ENCODE measurements at places on chromosomes 1 and 21.

- no peak for DNase-seq
Measured at GRCh38 chr1:35555212-35555584, 2.0 kb downstream of the KIAA0319L start.

DNA sequence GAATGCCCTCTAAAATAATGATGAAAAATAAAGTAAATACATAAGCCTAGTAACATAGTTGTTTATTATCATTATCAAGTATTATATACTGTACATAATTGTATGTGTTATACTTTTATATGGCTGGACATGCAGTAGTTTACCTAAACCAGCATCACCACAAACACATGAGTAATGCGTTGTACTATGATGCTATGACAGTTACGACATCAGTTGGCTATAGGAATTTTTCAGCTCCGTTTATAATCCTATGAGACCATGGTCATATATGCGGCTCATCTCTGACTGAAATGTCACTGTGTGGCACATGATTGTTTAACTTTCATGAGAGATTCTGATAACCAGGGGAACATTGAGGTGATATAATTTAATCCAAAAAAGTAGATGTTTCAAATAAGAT is 352.1 kb downstream of the ST6GALNAC3 start:
- DNase-seq = no peak

DNA sequence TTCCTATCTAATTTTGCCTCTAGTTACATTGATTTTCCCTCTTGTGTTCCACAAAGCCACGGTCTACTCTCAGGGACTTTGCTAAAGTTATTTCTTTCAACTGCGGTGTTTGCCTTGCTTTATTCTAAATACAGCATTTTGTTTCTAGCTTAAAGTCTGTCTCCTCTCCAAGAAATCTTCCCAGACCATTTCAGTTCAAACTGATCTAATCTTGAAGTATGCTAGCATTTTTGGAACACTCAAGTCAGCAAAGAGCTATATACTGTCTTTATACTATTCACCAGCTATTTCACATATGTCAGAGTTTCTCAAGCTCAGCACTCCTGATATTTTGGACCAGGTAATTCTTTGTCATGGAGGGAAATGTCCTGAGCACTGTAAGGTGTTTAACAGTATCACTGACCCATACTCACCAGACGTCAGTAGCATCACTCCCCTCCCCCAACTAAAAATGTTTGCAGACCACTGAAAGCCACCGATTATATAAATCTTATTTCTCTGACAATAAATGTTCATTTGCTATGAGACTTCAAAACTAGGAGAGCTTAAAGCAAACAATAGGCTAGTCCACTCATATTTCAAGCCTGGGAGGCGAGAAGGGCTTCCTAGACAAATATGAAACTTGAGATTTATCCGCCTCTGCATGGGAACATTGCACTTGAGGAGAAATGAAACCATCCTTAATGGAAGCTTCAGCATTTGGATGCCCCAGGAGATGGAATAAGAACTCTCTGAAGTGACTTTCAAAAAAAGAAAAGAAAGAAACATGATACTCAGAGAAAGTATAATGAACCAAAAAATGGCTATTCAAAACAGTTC is 81.1 kb downstream of the KIAA0319L start:
- no peak for DNase-seq

GRCh38 chr1:51622455-51622913 is 5.6 kb downstream of the OSBPL9 start:
- DNase-seq = peak; percentile 51

DNA sequence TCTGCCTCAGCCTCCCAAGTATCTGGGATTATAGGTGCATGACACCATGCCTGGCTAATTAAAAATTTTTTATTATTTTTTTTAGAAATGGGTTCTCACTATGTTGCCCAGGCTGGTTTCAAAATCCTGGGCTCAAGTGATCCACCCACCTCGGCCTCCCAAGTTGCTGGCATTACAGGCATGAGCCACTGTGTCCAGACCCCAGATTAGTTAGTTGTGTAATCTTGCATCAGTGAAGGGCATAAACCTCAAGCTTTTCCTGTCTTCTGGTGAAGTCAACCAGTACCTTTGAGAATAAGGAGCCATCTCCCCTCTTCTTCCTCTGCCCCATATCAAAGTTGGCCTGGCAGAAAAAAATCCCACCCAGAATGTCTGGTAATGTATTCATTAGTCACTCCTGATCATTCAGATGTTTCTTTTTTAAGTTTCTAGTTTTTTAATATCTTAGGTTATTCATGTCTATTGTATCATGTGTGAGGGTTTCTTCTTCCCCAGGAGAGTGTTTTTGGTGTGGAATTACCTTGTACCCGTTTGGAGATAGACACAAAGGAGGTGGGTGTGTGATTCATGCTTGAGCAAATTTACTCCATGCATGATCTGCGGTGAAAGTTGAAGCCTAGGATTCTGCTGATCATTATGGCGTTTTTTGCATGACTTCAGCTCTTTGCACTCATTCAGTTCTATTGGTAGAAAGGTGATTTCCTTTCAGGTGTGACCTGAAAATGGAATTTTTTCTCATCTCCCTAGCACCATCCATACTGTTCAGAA is 144.0 kb downstream of the FMN2 start:
- DNase-seq = no peak

GRCh38 chr21:15061747-15062605 is 2.8 kb downstream of the NRIP1 start:
- DNase-seq = no peak

DNA sequence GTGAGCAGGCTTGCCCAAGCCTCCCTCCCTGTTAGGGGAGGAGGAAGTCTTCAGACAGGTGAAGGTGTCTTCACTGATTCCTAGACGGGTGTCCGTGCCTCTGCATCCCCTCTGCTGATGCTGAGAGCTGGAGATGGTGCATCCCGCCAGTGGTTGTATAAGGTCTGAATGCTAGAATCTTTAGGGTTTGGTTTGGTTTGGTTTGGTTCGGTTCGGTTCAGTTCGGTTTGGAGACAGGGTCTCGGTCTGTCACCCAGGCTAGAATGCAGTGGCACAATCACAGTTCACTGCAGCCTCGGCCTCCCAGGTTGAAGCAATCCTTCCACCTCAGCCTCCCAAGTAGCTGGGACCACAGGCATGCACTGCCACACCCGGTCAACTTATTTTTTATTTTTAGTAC is 153.6 kb downstream of the PGBD5 start:
- no peak for DNase-seq

DNA sequence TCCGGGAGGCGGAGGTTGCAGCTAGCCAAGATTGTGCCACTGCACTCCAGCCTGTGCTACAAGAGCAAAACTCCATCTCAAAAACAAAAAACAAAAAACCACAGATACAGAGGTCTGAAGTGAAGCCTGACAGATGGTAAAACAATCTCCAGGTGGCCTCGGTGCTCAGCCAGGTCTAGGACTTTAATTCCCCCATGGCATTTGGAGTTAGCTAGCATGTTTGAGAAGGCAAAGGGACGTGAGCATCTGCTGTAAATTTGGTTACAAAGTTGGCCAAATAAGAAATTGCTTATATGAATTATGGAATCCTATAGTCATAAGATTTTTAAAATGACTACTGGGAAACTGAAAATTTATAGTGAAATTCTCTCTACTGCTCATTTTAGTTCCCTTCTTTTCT is 98.3 kb upstream of the FMN2 start:
- no peak for DNase-seq

DNA sequence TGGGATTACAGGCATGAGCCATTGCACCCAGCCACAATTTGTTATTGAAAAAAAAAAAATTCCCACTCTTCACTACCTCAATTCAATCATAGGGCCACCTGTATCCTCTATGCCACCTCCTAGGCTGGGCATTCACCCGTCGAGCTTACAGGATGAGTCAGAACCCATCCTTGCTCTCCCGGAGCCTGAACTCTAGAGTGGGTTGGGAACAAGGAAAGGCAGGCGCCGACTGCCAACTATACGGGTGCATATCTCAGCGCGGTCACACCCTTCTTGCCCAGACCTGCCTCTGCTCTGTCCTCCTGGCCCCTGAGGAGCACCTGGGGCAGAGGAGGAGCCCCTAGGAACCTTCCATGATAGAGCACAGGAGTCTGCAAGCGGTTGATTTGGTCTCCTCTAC is 21.4 kb upstream of the LBR start:
- DNase-seq = peak; percentile 82

DNA sequence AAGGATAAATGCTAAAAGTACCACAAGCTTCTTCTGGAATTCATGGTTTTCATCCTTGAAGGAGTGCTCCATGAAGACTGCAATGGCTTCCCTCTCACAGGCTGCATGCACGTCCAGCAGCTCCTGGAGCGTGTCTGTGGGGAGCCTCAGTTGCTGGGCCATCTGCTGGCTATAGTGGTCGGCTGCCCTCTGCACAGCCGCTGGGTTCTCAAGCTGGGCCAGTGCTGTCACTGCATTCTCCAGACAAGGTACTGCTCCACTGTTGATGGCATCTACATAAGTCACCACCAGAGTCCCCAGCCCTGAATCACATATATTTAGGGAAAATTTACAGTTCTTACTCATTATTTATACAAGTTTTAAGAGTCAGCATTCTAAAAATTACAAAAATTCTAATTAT is 8.7 kb downstream of the GBP4 start:
- DNase-seq = no peak

DNA sequence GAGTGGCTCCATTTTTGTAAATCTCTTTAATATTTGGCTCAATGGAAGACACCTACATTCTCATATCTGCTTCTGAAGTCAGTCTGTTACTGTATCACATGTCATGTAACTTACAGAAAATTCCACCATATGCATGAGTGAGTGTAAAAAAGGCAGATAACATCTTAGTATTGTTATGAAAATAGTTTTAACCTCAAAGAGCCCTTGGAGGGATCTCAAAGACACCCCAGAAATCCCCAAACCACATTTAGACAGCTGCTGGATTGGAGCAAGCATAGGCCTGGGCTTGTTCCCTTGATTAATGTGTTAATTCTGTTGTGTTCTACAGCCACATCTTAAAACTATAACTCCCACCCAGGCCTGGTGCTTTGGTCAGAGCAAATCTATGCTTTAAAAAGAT is 16.9 kb downstream of the MACO1 start:
- no peak for DNase-seq

DNA sequence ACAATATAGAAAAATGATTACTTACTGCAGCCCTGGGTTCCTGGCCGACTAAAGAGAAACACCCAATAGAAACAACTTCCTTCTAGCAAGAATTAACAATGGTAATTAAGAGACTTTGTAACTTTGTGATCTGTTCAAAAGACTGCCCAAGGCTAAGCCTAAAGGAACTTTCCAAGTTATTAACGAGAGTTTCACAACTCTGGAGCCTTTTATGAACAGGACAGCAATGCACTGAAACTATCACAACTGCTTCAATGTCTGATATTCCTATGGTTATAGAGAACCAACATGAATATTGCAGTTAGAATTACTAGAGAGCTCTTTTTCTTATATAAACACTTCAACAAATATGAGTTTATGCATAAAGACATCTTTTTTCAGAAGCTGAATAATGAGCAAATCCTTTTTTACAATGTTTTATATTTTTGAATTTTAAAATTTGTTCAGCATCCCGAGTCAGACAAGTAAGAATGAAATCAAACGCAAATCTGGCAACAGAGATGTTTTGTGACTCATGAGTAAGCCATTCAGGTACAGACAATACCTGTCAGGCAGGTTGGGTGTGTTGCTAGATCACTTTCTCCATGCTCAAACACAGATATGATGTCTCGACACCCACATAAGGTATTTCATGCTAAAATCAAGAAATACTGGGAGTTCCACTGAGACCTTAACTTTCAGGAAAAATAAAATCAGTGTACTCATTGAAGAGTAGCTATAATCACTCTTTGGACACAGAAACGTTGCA is 22.2 kb upstream of the KCNJ15 start:
- peak; percentile 72 for DNase-seq

DNA sequence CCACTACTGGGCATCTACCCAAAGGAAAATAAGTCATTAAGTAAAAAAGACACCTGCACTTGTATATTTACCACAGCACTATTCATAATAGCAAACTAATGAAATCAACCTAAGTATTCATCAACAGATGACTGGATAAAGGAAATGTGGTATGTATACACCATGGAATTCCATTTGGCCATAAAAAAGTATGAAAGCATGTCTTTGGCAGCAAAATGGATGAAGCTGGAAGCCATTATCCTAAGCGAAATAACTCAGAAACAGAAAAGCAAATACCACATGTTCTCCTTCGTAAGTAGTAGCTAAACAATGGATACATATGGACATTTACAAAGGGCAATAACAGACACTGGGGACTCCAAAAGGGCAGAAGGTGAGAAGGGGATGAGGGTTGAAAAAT is 485.7 kb upstream of the BRINP3 start:
- DNase-seq = no peak

- DNase-seq = no peak
Measured at GRCh38 chr1:12617511-12617900, 504 bp downstream of the DHRS3 start.

DNA sequence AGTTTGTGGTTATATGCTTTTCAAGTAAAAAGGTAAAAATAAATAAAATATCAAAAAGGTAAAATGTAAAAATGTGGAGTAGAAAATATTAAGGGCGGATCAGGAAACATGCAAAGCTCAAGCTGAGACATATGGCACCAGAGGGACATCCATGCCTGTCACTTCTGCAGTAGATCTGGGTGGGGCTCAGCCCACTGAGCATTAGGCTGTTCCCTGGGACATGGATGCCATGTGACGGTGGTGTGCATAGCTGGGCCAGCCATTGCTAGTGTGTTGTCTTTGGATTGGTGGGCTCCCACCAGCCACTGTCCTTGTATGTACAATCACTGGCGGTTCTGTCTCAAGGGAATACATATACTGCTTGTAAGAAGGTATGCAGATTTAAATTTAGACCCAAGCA is 3.0 kb downstream of the TTC13 start:
- DNase-seq = no peak

- DNase-seq = peak; percentile 6
Measured at GRCh38 chr1:22290157-22290556, 147.3 kb upstream of the WNT4 start.

DNA sequence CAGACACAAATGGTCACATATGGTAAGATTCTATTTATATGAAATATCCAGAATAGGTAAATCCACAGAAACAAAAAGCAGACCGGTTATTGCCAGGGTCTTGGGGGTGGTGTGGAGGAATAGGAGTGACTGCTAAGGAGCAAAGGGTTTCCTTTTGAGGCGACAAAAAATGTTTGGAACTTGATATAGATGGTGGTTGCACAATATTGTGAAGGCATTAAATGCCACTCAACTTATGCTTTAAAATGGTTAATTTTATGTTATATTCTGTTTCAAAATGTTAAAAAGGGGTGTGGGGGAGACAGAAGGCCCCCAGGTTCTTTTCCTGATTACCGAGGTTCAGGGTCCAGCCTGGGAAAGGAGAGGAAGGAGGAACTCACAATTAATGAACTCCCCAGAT is 304.4 kb downstream of the RRAGC start:
- no peak for DNase-seq

- no peak for DNase-seq
Measured at GRCh38 chr1:28684937-28685336, 16.4 kb downstream of the GMEB1 start.

GRCh38 chr1:114113411-114114184 is 40.1 kb downstream of the SYT6 start:
- no peak for DNase-seq
